Stimulated activated CD4-positive, alpha-beta T cell treated with anti-CD3 and anti-CD28 coated beads, Interleukin-1b, Interleukin-23, amount 100 ng/mL, for 1 hour (primary cell): ENCODE measurements at places on chromosomes 11 and 22.

- no peak for DNase-seq
Observed at GRCh38 chr11:114137838-114138237, 78.3 kb downstream of the ZBTB16 start.

DNA sequence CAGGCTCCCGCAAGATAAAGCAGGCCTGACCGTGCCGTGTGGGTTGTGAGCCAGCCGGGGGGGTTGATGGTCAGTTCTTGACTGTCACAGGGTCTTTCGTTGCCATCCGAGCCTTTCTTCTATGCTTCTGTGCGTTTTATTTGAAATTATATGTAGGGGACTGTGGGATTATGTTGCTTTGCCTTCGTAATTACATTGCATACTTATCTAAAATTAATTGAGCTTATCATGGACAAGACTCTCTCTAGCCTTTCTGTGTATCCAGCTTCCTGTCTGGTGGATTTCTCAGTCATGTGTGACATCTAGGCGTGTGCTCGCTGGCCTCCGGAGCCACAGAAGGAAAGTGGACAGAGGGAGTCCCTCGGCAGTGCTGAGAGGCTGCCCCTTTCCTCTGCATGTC is 93.2 kb downstream of the TBC1D22A start:
- DNase-seq: no peak

GRCh38 chr22:38230108-38230825 is 28.5 kb downstream of the MAFF start:
- no peak for DNase-seq

DNA sequence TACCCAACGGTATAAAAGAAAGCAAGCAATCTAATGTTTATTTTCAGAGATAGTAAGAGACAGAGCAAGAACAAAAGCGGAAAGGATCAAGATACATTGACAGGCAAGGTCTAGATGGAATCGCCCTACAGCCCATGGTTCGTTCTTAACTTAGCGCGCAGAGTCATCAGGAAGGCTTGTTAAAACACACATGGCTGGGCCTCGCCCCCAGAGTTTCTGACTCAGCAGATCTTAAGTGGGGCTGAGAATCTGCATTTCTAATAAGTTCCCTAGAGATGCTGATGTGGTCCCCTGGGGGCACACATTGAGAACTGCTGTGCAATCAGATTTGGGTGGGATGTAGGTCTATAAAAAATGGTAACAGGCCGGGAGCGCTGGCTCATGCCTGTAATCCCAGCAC is 35.8 kb upstream of the CHRM4 start:
- DNase-seq: no peak

- no peak for DNase-seq
Observed at GRCh38 chr11:35623621-35624168, 5.4 kb downstream of the FJX1 start.

DNA sequence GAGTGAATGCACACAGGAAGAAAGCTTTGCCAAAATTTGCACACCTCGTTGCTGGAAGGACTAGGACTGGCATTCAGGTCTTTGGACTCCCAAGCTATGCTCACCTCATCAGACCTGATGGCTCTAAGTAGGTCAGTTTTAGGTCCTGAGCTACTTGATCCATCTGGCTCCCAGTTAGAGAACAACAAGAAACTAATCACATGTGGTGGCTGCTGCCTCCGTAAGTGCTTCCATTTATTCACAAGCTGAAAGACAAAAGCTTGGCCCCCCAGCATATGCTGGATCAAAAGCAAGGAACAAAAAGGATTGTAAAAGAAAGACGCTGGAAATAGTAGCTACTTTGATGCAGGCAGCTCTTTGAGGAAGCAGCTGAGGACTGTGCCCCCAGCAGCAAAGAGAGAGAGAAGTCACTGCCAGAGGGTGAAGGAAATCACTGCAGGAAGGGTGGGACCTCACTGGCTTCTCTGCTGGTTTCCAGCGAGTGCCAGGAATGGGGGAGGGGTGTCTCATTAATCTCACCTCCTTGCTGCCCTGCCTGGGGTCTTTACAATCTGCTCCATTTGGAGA is 268.9 kb downstream of the KIRREL3 start:
- DNase-seq: no peak

DNA sequence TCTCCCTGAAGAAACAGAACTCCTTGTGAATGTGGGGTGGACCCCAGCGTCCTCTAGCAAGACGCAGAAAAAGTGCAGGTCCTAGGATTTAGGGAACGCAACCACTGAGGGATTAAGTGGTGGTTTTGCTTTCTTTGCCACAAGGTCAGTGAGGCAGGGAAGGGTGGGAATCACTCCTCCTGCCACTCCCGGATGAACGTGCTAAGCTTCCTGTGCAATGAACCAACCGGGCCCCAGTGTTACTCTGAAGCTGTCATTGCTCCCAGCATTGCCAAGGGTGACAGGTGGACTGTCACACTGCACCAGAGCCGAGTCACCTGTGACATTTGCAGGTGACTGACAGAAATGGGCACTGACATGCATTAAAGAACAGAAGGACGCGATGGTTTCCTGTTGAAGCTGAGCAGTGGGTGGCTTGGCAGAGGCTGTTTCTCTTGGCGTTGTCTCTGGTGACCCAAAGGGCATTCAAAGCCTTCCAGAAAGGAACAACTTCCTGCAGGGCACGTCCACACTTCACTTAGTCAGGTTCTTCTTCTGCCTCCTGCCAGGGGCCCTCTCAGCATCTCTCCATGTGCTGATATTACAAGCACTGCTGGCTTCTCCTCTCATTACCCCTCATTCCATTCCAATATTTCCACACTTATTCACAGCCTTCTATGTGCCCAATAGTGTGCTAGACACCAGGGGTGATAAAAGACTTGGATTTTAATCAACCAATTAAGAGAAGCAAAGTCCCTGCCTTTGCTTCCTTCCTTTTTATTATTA is 9.7 kb downstream of the KIRREL3 start:
- DNase-seq: no peak

GRCh38 chr22:21693999-21694341 is 28.2 kb downstream of the PPIL2 start:
- no peak for DNase-seq

- DNase-seq: no peak
Observed at GRCh38 chr11:115199481-115200069, 304.6 kb downstream of the CADM1 start.

DNA sequence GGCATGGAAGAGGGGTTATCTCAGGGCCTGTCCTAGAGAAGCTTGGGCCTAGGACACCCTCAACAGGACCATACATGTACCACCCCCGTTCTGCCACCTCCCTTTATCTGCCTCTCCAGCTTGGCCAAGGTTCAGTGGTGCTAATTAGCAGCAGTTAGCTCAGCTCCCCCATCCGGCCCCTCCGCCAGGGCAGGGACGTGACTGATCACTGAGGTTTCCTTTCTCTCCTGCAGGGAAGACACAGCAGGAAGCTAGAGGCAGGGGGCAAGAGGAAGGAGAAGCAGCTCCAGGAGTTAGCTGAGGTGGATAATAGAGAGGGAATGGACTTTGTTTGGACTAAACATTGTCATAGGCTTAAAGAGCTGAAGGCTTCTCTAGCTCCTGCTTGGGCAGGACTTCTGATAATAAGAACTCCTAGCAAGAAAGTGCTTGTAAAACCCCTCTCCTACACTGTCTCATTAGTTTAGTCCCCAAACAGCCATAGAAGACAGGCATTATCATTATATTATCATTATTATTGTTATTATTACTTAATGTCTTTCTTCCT is 53.8 kb downstream of the BUD13 start:
- DNase-seq: no peak

GRCh38 chr11:68367252-68367651 is 54.9 kb downstream of the LRP5 start:
- DNase-seq: no peak

DNA sequence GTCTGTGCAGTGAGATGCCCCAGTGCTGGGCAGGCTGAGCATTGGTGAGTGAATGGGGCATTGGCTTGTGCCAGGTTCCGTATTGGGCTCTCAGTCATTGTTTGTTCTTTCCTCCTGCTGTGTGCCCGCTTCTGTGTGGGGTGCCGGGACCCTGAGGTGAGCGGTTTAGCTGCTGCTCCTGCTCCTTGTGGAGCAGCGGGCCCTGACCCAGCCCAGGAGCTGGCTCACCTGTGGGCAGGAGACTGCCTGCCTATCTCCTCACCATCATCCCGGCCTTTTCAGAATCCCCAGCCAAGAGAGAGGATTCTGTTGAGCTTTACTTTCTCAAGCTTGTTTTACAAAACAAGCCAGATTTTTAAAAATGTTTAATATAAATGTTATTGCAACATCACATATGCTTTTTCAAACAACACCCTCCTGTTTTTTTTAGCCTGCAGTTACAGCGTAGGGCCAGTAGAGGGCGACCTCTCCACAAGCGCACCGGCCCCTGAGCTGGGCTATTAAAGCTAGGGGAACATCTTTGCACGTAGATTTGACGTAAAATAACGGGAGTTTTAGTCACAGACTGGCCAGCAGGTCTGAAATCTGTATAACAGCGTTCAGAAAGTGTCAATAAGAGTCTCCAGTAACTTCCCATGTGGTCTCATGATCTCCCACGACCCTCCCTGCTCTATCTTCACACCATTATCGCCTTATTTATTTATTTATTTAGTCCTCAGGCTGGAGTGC is 25.1 kb upstream of the RELT start:
- DNase-seq: peak; percentile 24

GRCh38 chr11:21472261-21472660 is 720.6 kb upstream of the ANO5 start:
- DNase-seq: no peak

DNA sequence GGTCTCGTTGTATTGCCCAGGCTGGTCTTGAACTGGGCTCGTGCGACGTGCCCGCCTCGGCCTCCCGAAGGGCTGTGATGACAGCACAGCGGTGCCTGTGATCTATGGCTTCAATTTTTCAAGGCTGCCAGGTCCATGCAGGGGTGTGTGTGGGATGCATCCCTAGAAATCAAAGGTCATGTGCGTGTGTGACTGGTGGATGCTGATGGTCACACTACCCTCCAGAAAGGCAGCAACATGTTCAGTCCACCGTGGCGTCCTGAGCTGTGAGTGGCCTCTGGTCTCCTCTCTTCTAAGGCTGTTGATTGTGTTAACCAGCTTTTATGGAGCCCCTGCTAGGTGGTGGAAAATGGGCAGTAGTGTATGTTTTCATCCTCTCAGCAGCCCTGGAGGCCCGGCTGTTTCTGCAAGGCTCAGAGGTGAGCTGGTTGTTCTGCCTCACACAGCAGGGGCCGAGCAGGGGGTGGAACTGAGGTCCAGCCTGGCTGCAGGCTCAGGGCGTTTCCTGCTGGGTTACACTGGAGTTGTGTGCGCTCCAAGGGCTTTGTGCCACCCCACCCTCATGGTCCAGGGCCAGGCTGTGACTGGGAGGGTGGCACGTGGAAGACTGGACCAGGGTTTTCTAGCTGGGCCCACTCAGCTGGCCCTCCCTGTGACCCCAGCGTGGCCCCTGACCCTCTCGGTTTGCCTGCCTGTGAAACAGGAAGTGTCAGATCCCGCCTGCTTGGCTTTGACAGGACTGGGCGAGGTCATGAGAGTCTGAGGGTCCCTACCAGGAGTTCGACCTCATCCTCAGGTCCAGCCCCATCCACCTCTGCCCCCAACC is 7.7 kb downstream of the BIK start:
- DNase-seq: no peak

DNA sequence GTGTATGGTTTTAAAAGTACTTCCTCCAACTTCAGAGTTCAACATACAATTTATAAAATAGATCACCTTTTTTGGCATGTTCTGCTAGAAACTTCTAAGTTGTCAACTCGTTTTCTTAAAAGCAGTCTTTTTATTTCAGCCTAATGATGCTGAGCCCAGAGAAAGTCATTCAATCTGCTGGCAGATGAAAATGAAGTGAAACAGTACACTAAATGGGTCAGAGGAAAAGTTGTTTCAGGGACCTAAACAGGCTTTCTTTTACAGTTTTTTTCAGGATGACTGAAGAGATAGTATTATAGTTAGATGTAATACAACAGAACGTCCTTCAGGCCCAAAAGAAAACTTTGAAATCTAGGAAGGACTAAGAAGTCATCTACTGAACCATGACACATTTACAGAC is 842.7 kb upstream of the CCDC90B start:
- DNase-seq: no peak
